Activated CD4-positive, alpha-beta T cell treated with anti-CD3 and anti-CD28 coated beads for 24 hours (primary cell): ENCODE measurements at places on chromosomes 13 and 19.

GRCh38 chr19:40806423-40807146 lies 7.6 kb downstream of the EGLN2 start:
- DNase-seq: peak; percentile 73

DNA sequence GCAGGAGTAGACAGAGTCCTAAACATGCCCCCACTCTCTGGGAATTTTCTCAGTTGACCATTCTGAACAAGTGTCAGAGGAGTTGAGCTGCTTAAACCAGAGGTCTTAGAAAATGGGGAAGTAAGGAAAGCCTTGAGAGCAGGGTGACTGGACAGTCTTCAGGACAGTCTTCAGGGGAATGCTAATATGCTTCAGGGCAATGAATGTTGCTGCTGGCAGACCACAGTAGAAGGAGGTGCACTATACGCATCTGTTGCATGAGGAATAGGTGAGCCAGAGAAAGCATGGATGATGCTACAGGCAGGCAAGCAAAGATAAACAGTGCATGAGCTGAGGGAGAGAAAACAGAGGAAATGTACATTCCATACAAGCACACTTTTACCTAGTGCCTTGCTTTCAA lies 196.6 kb upstream of the GPR12 start:
- no peak for DNase-seq

- no peak for DNase-seq
Measured at GRCh38 chr19:41932720-41933332, 4.6 kb upstream of the ERFL start.

GRCh38 chr19:44745341-44745831 lies 3.1 kb upstream of the BCL3 start:
- DNase-seq: no peak

GRCh38 chr13:76798037-76798436 lies 88.2 kb downstream of the KCTD12 start:
- DNase-seq: no peak

DNA sequence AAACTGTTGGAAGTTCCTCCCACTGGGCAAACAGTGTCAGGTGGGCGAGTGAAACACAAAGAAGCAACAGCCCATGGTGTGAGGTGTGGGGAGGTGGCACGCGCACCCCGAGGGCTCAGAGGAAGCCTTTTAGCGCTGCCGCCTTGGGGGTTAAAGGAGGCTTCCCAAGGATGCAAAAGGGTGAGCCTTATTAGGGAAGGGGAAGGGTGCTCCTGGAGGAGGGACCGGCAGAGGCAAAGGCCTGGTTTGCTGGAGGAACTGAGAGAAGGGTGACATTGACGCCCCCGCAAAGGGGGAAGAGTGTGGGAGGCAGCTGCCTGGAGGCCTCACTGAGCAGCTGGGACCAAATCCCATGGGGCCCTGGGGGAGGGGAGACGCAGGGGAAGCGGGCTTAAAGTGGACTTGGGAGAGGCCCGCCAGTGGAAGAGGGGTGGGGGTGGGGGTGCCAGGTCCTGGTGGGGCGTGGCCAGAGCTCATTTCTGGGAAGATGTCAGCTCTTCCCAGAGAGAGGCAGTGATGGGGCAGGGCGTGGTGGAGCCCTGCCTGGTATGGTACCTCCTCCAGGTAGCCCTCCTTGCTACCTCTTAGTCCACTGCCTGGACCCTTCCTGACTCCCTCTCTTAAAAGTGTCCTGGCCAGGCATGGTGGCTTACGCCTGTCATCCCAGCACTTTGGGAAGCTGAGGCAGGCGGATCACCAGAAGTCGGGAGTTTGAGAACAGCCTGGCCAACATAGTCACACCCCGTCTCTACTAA lies 12.0 kb upstream of the FCHO1 start:
- DNase-seq: no peak

- no peak for DNase-seq
Measured at GRCh38 chr19:49881672-49882394, 4.3 kb downstream of the TBC1D17 start.

- DNase-seq: no peak
Measured at GRCh38 chr19:29549105-29550070, 23.6 kb downstream of the VSTM2B start.

DNA sequence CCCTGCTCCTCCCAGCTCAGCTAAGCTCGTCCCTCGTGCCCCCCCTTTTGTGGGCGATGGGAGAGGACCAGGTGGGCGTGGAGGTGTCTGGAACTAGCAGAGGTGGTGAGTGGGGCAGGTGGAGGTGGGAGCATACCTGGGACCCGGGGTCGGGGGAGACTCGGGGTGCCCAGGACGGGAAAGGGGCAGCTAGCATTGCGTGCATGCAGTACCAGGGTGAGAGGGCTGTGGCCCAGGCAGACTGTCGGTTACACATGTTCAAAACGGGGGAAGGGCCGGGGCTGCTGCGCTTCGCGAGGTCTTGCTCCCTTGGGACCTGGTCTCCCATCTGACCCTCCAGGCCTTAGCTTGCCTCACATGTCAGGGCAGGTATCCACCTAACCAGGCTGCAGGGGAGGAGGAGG lies 9.1 kb downstream of the TLE5 start:
- DNase-seq: no peak

GRCh38 chr13:112867301-112867711 lies 101.7 kb upstream of the MCF2L start:
- no peak for DNase-seq

- DNase-seq: no peak
Measured at GRCh38 chr13:42380420-42381164, 108.6 kb downstream of the AKAP11 start.

DNA sequence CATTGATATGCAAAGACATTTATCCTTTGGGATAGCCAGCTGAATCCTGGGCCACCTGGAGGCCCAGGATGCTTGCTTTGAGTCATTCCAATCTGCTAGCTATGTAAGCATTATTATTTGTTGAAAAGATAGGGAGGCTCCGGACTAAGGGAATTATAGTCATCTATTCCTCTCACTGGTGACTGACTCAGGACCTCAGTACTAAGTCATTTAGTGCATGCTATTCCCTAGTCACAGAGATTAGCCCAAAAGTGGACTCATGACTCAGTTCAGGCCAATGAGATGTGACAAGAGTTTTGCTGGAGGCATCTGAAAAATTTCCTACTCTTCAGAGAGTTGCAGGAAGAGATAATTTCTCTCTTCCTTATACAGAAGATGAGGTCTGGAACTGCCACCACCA lies 67.9 kb upstream of the ITM2B start:
- DNase-seq: no peak

- no peak for DNase-seq
Measured at GRCh38 chr13:48978942-48979601, 3.4 kb downstream of the FNDC3A start.

- no peak for DNase-seq
Measured at GRCh38 chr19:10636304-10636972, 11.1 kb downstream of the SLC44A2 start.

DNA sequence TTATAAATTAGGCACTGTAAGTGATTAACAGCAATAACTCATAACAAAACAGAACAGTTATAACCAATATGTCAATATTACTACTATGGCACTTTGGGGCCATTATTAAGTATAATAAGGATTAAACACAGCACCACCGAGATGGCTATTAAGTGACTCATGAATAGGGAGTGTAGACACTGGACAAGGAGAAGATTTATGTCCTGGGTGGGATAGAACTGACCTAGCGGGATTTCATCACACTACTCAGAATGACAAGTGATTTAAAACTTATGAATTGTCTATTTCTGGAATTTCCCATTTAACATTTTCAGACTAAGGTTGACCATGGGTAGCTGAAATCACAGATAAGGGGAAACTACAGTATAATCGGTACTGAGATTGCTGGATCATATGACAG lies 79.0 kb upstream of the SLC7A1 start:
- DNase-seq: no peak

- DNase-seq: no peak
Measured at GRCh38 chr13:109779074-109779473, 7.3 kb downstream of the IRS2 start.

GRCh38 chr19:1173159-1173844 lies 766 bp downstream of the SBNO2 start:
- no peak for DNase-seq

DNA sequence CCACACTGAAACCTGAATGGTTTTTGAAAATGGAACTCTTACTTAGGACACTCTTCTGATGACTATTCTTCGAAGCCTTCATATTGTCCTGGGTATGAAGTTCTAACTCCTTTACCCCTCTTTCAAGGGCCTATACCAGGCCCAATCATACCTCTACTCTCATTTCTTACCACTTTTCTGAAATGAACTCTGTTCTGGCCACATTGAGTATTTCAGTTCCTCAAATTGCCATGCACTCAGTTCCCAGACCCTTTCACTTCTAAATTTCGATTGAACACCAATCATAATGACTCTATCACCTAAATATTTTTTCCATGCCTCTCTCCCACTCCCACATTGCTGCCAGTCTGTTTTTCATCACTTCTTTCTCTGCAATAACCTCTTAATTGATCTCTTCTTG lies 53.7 kb downstream of the LACC1 start:
- no peak for DNase-seq

DNA sequence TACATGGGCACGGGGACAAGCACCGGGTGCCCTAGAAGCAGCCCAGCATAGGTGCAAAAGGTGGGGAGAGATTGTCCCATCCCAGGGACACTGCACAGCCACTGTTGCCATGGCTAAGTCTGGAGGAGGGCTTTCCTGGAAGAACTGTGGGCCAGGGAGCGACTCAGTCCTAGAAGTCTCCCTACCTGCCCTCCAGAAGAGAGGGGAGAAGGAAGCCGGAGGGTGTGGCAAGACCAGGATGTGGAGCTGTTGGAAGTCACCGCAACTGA lies 2.3 kb upstream of the FBN3 start:
- no peak for DNase-seq
